ENCODE measurements at places on chromosomes 4 and X. TPM values are rescaled to one million over a fixed set of nuclear protein-coding genes. Genes with fewer than 3 reads are reported as not detected.

DNA sequence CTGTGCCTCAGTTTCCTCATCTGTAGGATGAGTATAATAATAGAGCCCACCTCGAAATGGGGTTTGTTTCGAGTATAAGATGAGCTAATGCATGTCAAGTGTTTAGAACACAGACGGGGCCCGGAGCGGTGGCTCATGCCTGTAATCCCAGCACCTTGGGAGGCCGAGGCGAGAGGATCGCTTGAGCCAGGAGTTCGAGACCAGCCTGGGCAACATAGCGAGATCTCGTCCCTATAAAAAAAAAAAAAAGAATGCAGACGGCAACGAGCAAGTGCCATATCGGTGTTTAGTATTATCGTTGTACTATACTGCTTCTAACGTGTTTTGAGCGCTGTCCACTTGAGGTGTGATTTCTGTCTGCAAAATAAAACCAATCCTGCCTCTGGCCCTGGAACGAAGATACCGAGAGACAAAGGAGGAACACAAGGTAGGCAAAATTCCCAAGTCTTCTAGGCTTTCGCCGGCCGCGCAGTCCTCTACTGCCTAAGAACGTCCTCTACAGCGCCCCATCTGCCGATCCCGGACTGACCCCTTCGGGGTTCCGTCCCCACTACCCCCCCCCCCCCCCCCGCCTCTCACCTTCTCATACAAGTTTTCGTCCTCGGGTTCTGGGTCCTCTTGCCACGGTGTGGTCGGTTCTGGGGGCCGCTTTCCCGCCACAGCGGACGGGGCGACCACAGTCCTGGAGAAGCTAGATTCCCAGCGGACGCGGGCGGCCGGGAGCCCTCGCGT is 442 bp downstream of the NDUFB11 start:
- peaks cover 9% of the 10 kb centered on the region for H3K4me1 ChIP-seq
- peak; percentile 17 for DNase-seq
- peak overlapping the region; percentile 100 for H3K4me3 ChIP-seq
- H3K27me3 ChIP-seq = no peaks in the 10 kb centered on the region

GRCh38 chr4:182662551-182662950 is 254.6 kb downstream of the DCTD start:
- H3K27me3 ChIP-seq = no peaks in the 10 kb centered on the region
- no peaks in the 10 kb centered on the region for H3K36me3 ChIP-seq
- no peaks in the 10 kb centered on the region for H3K4me1 ChIP-seq
- no peak overlapping the region for H3K4me3 ChIP-seq

DNA sequence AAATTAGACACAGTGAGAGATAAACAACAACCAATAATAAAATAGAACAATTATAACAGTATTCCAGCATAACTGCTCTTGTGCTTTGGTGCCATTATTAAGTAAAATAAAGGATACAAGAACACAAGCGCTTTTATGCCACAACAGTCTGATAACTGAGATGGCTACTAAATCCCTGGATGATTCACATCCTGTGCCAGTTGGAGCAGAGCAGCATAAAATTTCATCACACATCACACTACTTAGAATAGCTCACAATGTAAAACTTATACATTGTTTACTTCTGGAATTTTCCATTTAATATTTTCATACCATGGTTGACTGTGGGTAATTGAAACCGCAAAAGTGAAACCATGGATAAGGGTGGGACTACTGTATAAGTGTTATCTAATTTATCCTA is 399.9 kb upstream of the CNKSR2 start:
- H3K4me1 ChIP-seq = no peaks in the 10 kb centered on the region
- no peaks in the 10 kb centered on the region for H3K27me3 ChIP-seq
- no peak for DNase-seq
- H3K27ac ChIP-seq = no peak overlapping the region
- no peak overlapping the region for H3K4me3 ChIP-seq
- no peaks in the 10 kb centered on the region for H3K36me3 ChIP-seq

- no peak for DNase-seq
- H3K36me3 ChIP-seq = no peaks in the 10 kb centered on the region
- H3K4me1 ChIP-seq = no peaks in the 10 kb centered on the region
- no peak overlapping the region for H3K4me3 ChIP-seq
Measured at GRCh38 chr4:149136951-149137620, 678.6 kb downstream of the IQCM start.

DNA sequence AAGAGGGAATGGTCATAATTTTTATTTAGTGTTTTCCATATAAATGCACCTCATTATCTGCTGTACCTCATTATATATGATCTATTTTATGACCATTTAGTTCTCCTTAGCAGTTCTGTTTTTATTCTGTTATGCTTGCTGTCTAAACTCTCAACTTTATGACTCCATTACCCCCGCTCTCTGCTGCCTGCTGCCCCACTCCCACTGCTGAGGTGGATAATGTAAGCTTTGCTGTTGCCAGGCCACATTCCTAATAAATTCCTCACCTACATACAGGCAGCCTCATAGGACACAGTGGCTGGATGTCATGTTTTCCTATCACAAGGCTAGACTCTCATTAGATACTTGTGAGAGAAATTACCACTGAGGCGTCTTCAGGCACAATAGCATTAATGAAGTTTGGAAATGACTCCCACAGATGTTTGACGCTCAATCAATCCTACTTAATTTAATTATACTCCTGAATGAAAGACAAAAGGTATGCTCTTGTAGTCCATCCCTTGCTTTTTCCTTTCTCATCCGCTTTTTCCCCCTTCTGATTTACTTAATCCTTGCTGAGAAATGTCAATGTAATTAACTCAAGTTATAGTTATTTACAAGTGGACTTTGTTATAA is 497.5 kb upstream of the IGFBP7 start:
- no peak overlapping the region for H3K4me3 ChIP-seq
- no peaks in the 10 kb centered on the region for H3K4me1 ChIP-seq
- H3K27me3 ChIP-seq = no peaks in the 10 kb centered on the region
- no peak overlapping the region for H3K27ac ChIP-seq

GRCh38 chrX:9966775-9967408 is at the start of gene CLDN34:
CLDN34 (plus strand) TSS chrX:9967358; CDS start chrX:9967358, 0 bp downstream.
- no peaks in the 10 kb centered on the region for H3K4me1 ChIP-seq
- H3K27ac ChIP-seq = no peak within 1 kb of the TSS
- H3K4me3 ChIP-seq = no peak within 1 kb of the TSS
- H3K36me3 ChIP-seq = no peaks in the 10 kb centered on the region
- H3K27me3 ChIP-seq = no peaks in the 10 kb centered on the region

- H3K4me1 ChIP-seq = peaks cover 10% of the 10 kb centered on the region
- no peak for DNase-seq
- no peak overlapping the region for H3K4me3 ChIP-seq
- H3K27ac ChIP-seq = no peak overlapping the region
Measured at GRCh38 chr4:158870282-158870625, 101.4 kb downstream of the FNIP2 start.

The SYTL4 gene
- total RNA-seq = 16.0 TPM

The TMEM192 gene
- total RNA-seq = 21.1 TPM

The ART3 gene
- total RNA-seq = 1.7 TPM

The NPY1R gene
- 6.9 TPM for total RNA-seq

The EFHC2 gene
- 0.95 TPM for total RNA-seq

The MMRN1 gene
- not detected for total RNA-seq

The TENT5D gene
- not detected for total RNA-seq

The CPLX1 gene
- total RNA-seq = 0.93 TPM

The GDPD2 gene
- total RNA-seq = not detected

Measured in Calu3 (cell line).